Prostate gland (tissue), 2 donors: ENCODE measurements at places on chromosomes 11 and 22.
A peak's percentile ranks its signal among the peaks of the same experiment; 100 is the strongest.

GRCh38 chr11:61787928-61788491, 4.4 kb downstream of the TMEM258 start:
- DNase-seq, result no peak

DNA sequence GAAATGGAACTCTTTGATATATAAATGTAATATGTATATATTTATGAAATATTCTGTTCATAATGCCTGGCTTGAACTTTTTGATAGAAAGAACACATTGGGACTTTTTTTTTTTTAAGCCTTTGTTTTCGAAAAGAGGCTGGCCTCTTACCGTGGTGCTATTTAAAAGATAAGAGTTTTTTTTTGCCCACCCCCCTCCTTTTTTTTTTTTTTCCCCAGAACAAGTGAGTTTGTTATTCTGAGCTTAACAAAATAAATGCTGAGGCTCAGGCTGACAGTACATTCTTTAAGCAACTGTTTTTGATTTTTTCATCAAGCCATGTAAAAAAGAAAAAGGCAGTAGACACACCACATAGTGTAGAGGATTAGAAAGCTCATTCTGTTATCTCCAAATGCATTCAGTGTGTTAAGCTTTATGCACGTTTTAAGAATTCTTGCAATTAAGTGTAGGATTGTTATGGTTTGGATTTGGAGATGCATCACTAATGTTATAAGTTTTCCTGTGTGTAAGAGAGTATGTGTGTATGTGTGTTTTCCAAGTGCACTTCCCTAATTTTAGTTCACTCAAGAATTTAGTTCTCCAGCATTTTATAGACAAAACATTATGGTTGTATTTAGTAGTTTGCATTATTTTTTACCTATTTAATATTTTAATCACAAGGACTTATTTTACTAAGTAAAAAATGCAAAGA, 12.0 kb downstream of the PDHX start:
- DNase-seq, result no peak

GRCh38 chr22:20656902-20657836, 116.7 kb upstream of the SERPIND1 start:
- DNase-seq, result no peak

GRCh38 chr11:122201106-122201505, 85.1 kb upstream of the BLID start:
- no peak for DNase-seq

GRCh38 chr22:19291218-19291579, 320 bp downstream of the CLTCL1 start:
- peak; percentile 8 for DNase-seq

DNA sequence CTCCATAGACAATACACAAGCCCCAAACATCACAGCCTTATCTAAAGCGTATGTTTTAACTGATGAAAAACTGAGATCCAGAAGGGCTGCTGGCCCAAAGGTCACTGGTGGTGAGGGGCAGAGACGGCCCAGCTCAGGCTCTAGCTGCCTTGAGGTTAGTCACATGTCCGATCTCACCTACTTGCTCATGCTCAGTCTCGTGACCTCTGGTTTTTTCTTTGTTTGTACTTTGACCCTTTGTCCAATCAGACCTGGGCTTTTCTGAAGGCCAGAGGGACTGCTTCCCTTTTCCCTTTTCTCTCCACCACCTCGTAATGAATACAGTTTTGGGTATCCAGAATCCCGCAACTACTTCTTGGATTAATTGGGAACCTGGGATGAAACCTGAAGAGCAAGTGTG, 28.6 kb downstream of the MMP20 start:
- DNase-seq, result no peak

- DNase-seq, result peak; percentile 28
Observed at GRCh38 chr11:118295815-118296454, 8.6 kb upstream of the CD3E start.

DNA sequence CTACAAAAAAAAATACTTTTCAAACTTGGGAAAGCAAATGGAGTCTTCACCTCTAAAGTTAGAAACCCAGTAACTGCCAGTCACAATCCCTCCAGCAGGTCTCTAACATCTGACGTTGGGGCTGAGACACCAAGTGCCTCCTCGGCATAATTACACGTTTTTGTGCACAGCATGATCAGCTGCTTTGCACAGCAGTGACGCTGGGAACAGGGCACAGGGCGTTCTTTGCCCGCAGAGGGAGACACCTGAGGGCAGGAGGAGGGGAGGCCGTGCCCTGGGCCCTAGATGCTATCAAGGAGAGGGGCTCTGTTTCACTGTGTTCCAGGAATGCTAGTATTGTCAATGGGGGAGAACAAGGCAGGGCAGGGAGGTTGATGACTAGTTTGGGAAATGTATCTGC, 120.1 kb downstream of the PARVA start:
- DNase-seq, result no peak

- no peak for DNase-seq
Observed at GRCh38 chr11:131498631-131499160, 128.3 kb downstream of the NTM start.

GRCh38 chr11:898540-899190, 11.9 kb downstream of the CHID1 start:
- no peak for DNase-seq

- DNase-seq, result no peak
Observed at GRCh38 chr11:9643751-9644150, 20.1 kb upstream of the SWAP70 start.

DNA sequence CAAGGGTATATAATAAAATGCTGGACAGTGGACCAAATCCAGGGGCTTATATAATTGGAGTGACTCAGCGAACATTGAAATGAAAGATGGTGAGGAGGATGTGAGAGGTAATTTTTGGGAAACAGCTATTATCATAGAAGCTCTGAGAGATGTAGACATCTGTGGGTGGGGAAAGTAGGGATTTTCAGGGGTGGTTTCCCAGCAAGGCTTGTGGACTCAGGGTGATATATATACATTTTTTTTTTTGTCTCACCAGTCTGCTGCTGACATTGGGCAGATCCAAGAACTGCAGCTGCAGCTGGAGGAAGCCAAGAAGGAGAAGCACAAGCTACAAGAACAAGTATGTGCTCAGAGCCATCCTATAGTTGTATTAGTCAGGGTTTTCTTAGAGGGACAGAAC, 208.1 kb downstream of the MYO18B start:
- no peak for DNase-seq

- DNase-seq, result no peak
Observed at GRCh38 chr11:88623531-88623930, 286.0 kb upstream of the CTSC start.

- DNase-seq, result no peak
Observed at GRCh38 chr22:48485149-48486133, 1342.2 kb downstream of the BRD1 start.

- DNase-seq, result no peak
Observed at GRCh38 chr11:5605849-5606248, 9.4 kb downstream of the TRIM6 start.

- DNase-seq, result no peak
Observed at GRCh38 chr11:127598476-127598875, 597.9 kb upstream of the KIRREL3 start.

GRCh38 chr11:2196970-2197770, 25.6 kb upstream of the TH start:
- peak; percentile 77 for DNase-seq

DNA sequence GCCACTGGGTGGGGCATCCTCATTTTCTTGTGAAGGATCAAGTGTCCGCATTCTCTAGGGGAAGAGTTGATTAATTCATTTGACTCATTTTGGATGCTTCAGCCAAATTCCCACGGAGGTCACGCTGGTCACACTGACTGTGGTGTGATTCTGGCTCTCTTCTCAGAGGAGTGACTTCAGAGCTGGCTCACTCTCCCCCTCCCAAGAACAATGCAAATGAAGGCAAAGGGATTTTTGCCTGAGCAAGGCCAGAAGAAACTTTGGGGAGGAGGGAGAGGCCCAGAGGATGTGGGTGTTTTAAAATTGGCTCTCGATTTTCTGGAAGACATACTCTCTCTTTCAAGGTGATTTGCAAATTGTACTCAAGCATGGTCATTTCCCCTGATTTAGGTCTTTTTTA, 51.1 kb upstream of the LMO2 start:
- DNase-seq, result no peak

DNA sequence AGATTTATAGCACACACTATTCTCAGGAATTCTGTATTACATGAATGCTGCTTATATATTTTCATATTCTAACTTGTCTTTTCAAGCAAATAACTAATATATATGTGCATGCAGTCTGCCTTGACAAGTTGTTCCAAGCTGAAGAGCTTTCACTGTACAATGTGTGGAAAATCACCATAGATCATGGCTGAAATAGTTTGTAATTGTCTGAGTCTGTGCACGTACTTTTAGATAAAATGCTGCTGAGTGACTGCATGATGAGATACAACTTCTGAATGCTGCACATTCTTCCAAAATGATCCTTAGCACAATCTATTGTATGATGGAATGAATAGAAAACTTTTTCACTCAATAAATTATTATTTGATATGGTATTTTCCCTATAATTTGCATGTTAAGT, 58.9 kb downstream of the SLC5A12 start:
- DNase-seq, result no peak

- no peak for DNase-seq
Observed at GRCh38 chr22:20650294-20651207, 123.4 kb upstream of the SERPIND1 start.

GRCh38 chr11:116849060-116849459, 11.6 kb upstream of the APOA1 start:
- DNase-seq, result no peak

DNA sequence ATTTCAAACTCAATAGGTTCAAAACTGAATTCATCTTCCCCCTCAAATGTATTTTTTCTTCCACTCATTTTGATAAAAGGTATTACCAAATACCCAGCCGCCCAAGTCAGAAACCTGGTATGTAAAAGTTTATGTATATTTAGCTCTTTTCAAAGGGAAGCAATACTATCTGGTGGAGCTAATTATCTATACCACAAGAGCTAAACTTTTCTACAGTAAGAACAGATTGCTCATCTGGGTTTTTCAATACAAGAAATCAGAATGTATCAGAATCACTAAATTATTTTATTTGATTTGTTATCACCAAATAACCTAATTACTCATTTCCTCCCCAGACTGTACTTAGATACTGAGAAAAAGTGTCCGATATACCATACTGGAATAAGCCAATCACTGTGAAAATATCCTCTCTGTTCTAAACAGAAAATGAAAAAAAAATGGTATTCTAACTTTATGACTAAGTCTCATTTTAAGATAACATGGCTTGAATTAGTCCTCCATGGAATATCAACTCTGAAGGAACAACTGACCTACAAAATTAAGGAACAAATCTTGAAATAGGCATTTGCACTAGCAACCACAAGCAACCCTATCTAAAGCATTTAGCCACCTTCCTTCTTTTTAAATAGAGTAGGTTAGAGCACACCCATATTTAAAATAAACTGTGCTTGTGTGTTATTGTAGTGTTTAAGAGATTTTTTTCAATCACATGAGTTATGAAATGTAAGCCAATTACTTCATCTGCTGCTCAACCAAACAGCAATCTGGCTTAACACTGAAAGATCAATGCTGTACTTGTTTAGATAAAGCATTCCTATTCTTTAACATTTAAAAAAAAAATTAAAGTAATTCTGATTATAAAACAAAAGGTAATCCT, 35.0 kb downstream of the RDX start:
- no peak for DNase-seq

DNA sequence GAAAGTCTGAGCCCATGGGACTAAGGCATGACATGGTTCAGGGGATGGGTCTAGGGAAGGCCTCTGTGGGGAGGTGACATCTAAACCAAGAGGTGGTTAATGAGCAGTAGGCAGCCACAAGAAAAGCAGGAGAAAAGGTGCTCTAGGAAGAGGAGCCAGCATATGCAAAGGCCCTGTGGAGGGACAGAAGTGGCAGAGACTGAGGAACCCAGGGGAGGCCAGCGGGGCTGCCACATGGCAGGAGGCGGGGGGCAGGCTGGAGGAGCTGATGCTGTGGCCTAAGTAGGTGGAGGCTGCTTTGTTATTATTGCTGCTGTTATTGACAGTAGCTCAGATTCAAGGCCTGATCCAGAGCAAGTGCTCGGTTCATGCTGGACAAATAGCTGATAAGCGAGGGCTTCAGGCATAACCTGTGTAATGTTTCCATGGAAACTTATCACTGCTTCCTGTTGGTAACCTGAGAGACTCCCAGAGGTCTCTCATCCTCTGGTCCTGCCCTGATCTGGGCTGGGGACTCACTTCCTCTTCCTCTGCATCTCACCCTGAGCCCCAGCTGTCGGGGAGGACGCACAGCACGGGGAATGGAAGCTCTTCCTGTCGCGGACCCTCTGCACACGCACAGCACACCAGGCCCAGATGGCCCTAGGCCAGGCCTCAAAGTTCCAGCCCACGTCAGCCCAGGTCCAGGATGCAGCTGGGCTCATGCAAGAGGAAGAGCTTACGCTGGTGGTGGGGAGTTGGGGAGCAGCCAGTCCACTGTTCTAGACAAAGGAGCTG, 75.2 kb upstream of the TP53I11 start:
- DNase-seq, result no peak

DNA sequence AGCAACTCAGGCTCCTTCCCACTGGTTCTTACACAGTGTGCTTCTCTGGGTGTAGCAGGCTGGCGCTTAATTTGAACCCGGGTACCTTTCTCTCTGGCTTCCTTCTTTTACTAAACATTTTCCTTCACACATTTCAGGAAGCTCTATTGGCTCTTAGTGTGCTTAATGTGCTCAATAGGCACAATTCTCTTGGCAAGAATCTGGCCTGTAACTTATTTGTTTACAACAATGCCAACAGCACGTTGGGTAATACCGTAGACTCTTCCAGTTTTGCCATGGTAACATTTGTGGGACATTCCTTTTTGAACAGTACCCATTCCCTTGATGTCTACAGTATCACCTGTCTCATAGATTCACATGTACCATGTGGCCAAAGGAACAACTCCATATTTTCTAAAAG, 47.8 kb downstream of the AAMDC start:
- no peak for DNase-seq

- DNase-seq, result no peak
Observed at GRCh38 chr11:64614917-64615316, 23.9 kb downstream of the SLC22A12 start.

GRCh38 chr11:132234878-132235277, 864.5 kb downstream of the NTM start:
- no peak for DNase-seq

- DNase-seq, result no peak
Observed at GRCh38 chr11:130911306-130911705, 5.0 kb downstream of the SNX19 start.

DNA sequence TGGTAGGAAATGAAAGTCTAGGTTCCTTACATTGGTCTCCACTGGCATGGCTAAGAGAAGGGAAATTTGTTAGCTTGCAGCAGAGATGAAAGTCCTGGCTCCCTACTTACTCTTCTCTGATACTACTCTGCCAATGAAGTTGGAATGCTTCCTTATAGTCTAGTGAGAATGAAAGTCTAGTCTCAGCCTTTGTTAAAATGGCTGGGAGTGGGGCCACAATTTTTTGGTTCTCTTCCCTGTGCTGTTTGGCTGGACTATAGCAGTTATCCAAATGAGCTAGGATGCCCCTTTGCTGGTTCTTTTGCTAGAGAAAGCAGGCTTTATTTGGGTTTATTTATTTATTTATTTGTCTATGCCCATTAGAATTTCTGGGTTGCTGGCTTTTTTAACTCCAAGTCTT, 414.3 kb downstream of the AASDHPPT start:
- no peak for DNase-seq

GRCh38 chr11:123188508-123189165, 6.4 kb downstream of the CLMP start:
- no peak for DNase-seq

- DNase-seq, result no peak
Observed at GRCh38 chr11:68904248-68904847, 657 bp downstream of the IGHMBP2 start.

- no peak for DNase-seq
Observed at GRCh38 chr11:17526931-17527627, 17.1 kb downstream of the USH1C start.

- no peak for DNase-seq
Observed at GRCh38 chr11:13386567-13386966, 76.5 kb downstream of the BTBD10 start.

- DNase-seq, result no peak
Observed at GRCh38 chr22:49703505-49703904, 124.2 kb downstream of the BRD1 start.
